ENCODE measurements at places on chromosomes 7 and 10.

DNA sequence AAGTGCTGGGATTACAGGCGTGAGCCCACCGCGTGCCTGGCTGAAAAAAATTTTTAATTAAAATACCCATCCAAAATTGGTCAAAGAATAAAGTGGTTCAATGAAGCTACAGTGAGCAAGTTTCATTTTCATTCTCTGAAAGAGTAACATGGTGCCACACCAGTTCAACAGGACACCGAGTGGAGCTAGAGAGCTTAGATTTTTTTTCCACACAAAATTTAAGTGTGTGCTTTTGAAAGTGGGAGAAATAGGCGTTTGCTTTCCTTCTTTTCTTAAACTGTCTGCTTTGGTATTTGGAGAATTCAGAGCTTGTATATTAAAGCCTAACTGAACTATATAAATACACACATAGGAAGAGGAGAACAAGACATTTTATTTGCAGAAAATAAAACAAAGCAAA lies 43.4 kb downstream of the BPGM start:
- no peak for DNase-seq

GRCh38 chr7:51456431-51457060 lies 139.9 kb upstream of the COBL start:
- no peak for DNase-seq

DNA sequence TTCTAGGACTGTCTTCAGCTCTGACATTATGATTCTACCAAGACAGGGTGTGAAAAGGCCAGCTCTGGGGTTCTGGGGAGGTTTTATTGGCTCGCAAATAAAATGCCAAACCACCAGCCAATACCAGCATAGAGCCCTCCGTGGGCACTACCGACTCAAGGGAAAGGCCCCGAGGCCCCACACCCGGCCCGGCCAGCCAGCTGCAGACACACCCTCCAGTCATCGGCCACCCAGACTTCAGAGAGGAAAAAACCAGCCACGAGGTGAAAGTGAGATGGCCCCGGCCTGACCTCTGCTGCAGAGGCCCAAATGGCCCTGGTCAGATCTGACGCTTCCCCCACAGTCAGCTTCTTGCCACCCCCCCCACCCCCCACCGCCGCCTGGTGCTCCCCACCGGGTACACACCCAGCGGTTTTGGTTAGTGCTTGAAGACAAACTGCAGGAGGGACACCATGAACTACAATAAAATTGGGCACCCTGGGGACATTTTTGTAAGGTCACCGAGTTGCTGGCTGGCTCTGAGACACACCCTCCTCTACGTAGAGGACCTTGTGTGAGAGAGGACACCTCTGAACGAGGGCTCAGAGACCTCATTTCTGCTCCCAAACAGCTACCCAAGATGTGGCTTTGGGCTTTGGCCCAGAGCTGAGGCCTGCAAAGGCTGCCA lies 79.9 kb downstream of the PRKAG2 start:
- DNase-seq, result no peak

DNA sequence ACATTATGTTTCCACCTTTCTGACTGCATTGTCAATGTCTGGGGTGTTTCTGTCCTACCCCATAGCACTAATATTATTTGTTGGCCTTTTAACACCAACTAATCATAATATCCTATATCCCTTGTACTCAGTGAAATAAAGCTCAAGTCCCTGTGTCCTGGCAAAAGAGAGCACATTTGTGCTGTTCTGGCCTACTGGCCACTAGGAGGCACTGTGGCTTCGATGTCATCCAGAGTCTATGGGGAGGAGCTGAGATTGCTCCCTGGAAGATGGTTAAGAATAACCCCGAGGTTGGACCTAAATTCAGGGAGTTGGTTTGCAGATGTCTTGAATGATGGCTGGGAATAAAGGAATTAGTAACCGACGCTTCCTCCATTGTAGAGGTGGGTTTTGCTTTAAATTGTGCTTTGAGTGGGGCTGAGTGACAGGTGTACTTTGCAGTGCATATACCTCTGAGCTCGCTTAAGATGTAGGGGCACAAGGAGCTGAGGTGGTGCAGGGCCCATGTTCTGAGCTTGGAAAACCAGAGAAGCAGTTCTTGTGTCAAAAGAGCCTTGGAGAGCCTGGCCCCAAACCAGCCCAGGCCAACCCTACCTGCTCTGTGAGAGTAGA lies 191.2 kb upstream of the PRSS1 start:
- no peak for DNase-seq

GRCh38 chr7:142647749-142648148 lies 101.5 kb upstream of the PRSS1 start:
- DNase-seq, result no peak

DNA sequence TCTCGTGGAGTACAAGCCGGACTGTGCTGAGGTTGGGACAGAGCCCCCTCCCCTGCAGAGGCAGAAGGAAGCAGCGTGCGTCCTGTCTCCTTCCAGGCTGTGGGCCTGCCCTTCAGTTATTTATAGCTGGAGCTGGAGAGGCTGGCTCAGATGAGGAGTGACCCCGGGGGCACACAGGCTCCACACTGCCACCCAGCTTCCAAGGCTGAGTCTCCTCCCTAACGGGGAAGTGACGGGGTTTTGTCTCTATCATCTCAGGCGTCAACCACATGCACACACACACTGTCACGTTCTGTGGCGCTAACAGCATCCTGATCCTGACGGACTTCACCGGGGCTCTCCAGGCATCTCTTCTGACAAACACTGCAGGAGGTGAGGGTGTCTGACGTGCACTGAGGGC lies 25.4 kb downstream of the AMZ1 start:
- DNase-seq, result no peak

DNA sequence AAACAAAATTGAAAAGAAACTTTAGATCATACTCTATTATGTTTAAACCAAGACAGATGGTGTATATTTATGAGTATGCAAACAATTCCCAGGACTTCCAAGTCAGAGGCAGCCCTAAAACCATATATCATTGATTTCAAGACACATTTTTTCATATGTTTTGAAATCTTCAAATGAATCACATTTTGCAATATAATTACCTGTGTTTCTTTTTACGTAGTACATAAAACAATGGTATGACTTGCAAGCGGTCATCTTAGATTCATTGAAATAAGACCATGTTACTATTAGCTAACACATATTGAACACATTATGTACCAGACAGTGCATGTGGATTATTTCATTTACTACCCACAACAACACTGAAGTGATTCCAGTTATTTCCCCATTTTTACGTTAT lies 14.9 kb downstream of the SMURF1 start:
- DNase-seq, result no peak

Measured in T-helper 22 cell (primary cell).